ENCODE measurements at places on chromosomes 7 and 10. TPM values are rescaled to one million over a fixed set of nuclear protein-coding genes. Genes with fewer than 3 reads are reported as not detected.

The IL2RA gene
- 0.18 TPM for polyA plus RNA-seq

The ASZ1 gene
- polyA plus RNA-seq: 0.96 TPM

The CRTAC1 gene
- 7.1 TPM for polyA plus RNA-seq

The LARP4B gene
- 54.0 TPM for polyA plus RNA-seq

The SPDYE8 gene
- 0.87 TPM for polyA plus RNA-seq

The SORBS1 gene
- polyA plus RNA-seq: 19.1 TPM

Data from right lung (tissue), 10 donors.